ENCODE measurements at places on chromosomes 1 and 21.
A peak's percentile ranks its signal among the peaks of the same experiment; 100 is the strongest.

DNA sequence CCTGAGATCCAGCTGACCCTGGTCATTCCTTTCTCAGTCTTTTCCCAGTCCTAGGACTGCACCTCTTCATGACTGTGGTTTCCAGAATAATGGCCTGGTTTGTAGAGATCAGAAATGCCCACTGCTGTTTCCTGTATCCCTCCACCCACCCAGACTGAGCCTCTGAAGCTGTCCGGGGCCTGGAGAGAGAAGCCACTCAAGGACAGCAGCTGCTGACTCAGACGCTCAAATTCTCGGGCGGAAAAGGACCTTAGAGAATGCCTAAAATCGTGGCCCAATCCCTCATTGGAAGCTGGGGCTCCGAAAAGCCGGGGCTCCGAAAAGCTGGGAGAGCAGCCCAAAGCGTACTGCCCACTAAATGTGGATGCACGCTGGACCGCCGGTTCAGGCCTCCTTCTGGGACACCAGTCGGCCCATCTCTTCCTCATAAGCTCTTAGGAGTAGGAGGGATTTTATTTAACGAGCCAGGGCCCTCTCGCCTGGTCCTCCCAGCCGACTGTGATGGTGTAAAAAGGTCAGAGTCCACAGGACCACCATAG is 7.8 kb upstream of the GPR61 start:
- DNase-seq: no peak

DNA sequence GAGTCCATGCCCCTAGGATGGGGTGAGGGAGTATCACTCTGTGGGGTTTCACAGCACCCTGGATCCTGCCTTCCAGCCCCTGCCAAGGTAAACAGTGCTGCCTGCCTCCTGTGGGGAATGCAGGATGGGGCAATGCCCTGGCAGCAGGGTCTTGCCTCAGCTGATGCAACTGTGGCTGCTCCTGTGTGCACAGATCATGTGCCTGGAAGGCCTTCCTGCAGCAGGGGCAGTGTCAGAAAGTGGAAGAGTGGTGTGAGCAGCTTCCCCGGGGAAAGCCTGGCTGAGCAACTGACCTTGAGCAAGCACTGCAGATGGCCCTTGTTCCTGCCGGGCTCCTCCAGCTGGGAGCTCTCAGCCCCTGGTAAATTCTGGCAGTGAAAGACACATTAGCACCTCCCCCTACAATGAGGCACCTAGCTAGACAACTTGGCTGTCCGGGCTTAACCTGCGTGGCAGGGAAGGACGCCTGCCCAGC is 9.9 kb downstream of the TOR3A start:
- DNase-seq: peak; percentile 55

- DNase-seq: peak; percentile 84
These were observed 41.6 kb downstream of the NSL1 start for GRCh38 chr1:212749821-212750535.

DNA sequence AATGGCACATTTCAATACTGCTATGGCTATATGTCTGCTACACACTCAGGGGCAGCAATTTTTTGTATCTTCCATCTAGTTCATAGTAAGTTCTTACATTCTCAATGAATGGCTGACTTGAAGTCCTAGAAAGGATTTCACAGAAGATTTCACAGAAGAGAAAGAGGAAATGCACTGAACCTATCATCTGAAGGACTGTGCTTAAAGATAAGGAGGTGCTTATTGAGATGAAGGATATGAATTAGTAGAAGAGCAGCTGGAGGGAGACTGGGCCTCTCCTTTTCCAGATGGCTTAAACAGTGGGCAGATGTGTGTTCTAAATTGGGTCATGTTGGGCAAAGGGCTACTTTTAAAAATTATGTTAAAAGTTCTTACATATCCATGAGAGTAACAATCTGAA is 14.6 kb downstream of the ADAR start:
- no peak for DNase-seq

DNA sequence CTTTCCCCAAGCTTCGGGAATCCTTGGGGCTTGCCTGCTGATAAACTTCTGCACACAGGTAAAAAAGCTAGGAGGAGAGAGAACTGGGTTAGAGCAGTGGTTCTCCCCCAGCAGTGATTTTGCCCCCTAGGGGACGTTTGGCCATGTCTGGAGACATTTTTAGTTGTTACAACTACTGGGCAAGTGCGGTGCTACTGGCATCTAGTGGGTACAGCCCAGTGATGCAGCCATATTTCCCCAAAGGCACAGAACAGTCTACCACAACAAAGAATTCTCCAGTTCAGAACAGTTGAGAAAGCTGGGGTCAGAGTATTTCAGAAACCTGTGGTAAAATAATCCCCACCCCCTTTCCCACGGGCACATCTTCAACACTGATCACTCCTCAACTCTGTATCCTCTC is 41.3 kb downstream of the LRRC71 start:
- no peak for DNase-seq

DNA sequence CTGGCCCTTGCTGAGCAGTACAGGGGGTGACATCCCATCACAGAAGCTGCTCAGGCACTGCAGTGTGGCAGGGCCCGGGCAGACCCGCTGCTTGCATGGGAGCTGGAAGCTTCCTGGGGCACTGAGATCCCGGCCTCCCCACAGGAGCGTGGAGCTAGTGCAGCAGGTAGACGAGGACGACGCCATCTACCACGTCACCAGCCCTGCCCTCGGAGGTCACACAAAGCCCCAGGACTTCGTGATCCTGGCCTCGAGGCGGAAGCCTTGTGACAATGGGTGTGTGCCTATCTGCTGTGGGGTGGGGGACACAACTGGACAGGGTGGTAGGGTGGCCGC is 16.4 kb downstream of the FAM151A start:
- no peak for DNase-seq

- DNase-seq: no peak
These were observed 708 bp downstream of the CHRNB2 start for GRCh38 chr1:154568157-154568815.

DNA sequence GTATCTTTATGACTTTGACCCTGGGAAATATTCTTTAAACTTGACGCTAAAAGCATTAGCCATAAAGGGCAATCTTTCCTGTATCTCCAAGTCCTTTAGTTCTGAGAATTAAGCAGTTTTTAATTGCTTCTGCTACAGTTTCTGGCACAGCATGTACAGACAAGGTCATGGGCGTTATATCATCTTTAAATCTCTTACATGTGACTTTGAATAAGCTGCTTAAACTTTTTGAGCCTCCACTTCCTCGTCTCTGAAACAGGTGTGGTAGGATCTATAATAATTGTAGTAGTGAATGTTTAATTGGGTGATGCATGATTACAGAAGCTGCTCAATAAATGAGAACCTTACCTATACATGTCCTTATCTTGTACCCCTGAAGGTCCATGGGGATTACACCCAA is 153.4 kb downstream of the PLA2G4A start:
- no peak for DNase-seq

GRCh38 chr1:243345205-243345604 is 89.4 kb downstream of the SDCCAG8 start:
- DNase-seq: no peak

GRCh38 chr1:89200663-89201062 is 1.9 kb upstream of the GBP4 start:
- peak; percentile 42 for DNase-seq

DNA sequence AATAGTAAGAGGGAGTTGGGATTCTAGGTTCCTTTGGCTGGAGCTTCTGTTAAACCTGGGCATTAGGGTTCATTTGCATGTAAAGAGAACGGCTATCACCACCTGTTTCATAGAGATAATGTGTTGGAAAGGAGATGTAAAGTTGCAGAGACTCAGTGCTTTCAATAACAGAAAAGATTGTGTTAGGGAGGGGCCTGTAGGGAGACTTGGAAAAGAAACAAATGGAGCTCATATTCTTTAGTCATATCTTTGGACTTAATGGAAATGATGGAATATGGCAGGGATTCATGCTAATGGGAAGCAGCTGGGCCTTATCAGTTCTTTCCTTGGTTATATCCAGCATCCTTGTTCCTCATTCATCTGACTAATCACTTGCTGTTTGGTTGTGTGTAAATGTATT is 144.9 kb downstream of the CD247 start:
- DNase-seq: peak; percentile 5

GRCh38 chr1:39394598-39394997 is 96.8 kb upstream of the BMP8A start:
- DNase-seq: no peak

DNA sequence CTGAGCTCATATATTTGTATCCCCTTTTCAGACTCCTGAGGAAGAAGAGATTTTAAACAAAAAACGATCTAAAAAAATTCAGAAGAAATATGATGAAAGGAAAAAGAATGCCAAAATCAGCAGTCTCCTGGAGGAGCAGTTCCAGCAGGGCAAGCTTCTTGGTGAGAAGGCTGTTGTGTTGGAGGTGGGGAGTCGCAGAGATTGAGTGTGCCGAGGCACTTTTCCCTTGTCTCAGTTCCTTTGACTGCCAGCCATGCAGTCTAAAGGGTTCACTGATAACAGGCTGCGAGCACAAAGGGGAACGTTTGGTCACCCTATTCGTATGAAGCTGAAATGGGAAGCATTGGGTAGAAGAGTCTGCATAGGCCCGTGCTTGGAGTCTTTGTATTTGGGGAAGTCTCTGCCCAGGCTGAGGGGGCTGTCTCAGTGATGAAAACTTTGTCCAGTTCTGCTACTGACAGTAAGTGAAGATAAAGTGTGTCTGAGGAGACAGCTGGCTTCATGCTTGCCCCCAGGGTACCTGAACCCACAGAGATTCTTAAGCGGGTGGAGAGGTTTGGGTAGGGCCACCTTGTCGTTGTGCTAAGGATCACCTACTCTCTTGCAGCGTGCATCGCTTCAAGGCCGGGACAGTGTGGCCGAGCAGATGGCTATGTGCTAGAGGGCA is 2.8 kb downstream of the RPS8 start:
- no peak for DNase-seq

DNA sequence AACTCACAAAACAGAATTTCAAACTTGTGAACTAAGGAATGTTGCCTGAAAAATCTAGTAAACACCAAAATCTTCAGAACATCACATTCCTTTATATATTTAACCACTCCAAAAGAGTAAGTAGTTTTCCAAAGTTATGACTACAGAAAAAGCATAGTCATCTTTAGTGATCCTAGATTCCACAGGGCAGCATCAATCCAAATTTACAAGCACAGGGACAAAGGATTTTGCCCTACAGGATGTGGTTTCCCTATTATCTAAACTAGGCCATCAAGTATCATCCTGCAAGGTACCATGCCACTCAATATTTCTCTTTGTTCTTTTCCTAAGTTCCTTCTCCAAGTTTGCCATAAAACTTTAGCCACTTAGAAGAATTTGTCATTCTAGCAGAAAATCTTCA is 33.0 kb downstream of the COP1 start:
- DNase-seq: peak; percentile 14

GRCh38 chr1:106534612-106535011 is 521.9 kb upstream of the PRMT6 start:
- DNase-seq: no peak

DNA sequence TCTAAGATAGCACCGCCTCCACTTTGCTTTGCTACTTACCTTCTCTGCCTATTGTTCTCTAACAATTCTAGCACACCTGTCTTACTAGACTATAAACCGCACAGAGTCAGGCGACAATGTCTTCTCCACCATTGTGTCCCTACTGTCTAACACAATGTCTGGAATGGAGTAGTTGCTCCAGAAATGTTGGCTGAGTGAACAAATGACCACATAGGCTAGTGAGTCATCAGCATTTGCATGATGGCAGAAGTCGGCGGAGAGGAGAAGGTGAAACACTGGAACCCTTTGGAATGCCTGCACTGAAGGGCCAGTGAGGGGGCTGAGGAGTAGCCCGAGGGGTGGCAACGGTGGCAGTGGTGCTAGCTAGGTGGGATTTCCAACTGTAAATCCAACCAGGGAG is 14.0 kb upstream of the PABPC4 start:
- peak; percentile 39 for DNase-seq

- DNase-seq: no peak
These were observed 21.2 kb downstream of the ASAP3 start for GRCh38 chr1:23462766-23463165.

DNA sequence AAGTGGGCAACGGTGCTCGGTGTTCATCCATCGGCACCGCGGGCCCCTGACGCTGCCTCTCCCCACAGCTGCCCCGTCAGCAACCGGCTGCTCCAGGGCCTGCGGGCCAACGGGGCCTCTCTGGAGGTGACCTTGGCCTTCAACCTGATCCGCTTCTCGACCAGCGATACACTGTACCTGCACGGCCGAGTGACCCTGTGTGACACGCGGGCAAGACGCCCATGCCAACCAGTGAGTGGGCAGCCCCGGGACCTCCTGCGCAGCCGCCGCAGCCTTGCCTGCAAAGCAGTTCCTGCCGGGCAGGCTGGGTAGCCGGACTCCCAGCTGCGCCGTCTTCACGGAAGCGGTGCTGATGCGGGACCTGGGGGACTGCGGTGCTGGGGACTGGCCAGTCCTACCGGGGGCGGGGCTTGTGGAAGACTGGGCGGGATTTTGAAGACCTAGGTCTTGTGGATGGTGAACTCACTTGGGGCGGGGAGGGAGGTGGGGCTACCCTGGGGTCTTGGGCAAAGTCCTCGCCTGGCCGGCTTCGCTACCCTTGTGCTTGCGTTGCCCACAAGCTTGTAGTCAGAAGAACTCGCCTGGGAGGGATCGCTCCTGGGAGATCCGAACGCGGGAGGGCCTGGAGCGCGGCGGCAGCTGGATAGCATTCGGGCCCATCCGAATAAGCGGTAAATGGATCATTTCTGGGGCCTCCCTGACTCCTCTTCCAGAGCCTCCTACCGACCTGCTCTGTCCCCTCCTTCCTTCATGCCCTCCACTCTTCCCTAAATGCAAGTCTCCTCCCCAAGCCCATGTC is 8.8 kb upstream of the CEP85 start:
- DNase-seq: peak; percentile 31

DNA sequence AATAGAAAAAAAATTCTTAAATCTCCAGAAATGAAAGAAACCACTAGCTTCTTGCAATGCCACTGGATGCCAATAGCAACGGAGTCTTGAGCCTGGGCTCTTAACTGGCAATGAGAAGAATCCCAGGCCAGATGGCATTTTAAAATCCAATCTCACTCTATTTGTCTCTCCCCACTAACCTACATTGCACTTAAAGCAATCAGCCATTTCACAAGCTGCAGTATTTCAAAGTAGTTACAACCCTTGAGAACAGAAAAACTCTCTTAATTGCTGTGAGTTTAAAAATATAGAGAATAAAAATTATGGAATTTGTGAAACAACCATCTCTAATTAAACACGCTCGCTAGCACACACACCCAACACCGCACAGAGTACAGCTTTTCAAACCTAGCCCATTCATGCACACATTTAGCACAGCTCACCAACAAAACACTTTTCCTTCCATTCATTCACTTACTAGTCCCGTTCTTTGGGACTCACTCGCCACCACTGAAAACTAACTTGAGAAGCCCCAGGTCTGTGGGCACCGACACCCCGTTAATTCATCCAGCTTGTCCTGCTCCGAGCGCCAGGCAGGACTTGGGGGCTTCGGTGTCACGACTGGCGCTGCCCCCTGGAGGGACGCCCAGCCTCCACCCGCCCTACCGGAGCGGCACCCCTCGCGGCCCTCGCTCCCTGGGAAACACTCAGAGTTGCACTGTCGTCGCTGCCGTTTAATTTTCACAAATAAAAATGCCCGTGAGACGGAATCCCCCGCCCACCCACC is 1.0 kb downstream of the DDAH1 start:
- peak; percentile 12 for DNase-seq

Data from AG08395 (cell line).